Right forelimb (tissue), 1 donor: ENCODE measurements at places on chromosomes 12 and 14.

- DNase-seq: no peak
These were observed 39.2 kb upstream of the KRR1 start for GRCh38 chr12:75550401-75551240.

GRCh38 chr12:15757553-15758255, 31.5 kb downstream of the EPS8 start:
- no peak for DNase-seq

DNA sequence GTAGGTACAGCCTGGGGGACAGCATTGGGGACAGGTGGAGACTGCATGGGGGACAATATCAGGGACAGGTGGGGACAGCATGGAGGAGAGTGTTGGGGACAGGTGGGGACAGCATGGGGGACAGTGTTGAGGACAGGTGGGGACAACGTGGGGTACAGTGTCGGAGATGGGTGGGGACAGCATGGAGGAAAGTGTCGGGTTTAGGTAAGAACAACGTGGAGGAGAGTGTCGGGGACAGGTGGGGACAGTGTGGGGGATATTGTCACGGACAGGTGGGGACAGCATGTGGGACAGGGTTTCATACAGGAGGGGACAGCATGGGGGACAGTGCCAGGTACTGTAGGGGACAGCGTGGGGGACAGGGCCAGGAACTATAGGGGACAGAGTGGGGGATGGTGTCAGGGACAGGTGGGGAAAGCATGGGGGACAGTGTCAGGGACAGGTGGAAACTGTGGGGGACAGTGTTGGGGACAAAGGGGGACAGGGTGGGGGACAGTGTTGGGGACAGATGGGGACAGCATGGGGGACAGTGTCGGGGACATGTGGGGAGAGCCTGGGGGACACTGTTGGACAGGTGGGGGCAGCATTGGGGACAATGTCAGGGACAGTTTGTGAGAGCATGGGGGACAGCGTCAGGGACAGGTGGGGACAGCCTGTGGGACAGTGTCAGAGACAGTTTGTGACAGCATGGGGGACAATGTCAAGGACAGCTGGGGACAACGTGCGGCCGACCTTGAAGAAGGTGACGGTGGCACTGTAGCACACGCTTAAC, 213.1 kb downstream of the TMEM121 start:
- no peak for DNase-seq

DNA sequence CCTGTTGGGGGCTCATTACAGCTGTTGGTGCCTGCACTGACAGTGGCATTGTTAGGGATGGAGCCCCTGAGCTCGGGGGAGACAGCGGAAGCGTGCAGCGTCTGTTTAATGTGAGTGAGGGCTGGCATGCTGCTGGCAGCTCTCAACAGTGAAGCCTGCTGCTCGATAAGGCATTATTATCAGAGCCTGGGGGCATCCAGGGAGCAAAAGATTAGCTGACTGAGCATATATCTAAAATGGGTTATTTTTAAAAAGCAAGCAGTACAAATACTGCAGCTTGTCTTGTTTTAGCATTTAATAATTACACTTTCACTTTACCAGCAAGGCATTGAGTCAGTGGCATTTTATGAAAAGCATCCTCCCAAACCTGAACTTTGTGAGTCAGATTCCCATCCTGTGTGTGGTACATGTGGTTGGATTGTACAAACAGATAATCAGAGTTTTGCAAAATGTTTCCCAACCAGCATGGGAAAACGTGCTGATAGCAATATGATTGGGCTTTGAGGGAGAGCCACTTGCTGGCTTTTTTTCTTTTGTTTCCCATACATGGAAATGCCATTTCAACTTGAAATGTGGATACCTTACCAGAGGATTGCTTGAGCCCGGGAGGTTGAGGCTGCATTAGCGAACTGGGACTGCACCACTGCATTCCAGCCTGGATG, 150.8 kb downstream of the PRKCH start:
- DNase-seq: no peak

GRCh38 chr12:56998316-56998715, 8.0 kb downstream of the ZBTB39 start:
- DNase-seq: no peak

DNA sequence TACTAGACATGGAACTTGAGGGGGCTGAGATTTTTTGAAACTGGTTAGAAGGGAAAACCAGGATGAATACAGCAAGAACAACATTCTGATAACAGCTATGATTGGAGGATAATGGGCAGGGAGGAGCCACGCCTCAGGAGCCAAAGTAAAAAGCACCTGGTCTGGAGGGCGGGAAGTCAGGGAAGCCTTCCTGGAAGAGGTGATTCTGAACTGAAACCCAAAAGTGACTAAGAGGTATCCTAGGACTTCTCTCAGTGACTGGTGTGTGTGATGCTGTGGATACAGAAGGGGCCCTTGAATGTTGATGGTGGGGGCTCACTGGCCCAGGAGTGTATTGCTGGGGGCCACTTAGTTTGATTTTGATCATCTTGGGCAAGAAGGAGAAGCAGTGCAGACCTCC, 18.8 kb upstream of the GPR68 start:
- no peak for DNase-seq

DNA sequence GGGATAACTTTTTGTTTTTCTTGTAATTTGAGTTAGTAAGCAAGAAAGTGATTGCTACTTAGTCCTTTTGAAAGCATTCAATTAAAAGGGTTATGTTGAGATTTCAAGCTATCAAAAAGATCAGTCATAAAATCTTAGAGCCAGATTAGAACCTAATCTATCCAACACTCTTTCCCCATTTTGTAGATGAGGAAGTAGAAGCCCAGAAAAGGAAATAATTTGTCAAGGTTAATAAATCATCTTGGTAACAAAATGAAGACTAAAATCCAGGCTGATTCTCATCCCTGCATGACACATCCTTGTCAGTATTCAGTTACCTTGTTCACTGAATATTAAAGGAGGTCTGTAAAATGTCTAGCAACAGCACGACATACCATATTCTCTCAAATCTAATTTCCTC, 26.5 kb downstream of the PPP1R13B start:
- DNase-seq: no peak

GRCh38 chr14:95123891-95124579, 33.3 kb downstream of the DICER1 start:
- DNase-seq: no peak
